NCI-H1436 treated with DMSO at 0.1 percent for 48 hours (cell line): ENCODE measurements at places on chromosomes 7 and 10.

DNA sequence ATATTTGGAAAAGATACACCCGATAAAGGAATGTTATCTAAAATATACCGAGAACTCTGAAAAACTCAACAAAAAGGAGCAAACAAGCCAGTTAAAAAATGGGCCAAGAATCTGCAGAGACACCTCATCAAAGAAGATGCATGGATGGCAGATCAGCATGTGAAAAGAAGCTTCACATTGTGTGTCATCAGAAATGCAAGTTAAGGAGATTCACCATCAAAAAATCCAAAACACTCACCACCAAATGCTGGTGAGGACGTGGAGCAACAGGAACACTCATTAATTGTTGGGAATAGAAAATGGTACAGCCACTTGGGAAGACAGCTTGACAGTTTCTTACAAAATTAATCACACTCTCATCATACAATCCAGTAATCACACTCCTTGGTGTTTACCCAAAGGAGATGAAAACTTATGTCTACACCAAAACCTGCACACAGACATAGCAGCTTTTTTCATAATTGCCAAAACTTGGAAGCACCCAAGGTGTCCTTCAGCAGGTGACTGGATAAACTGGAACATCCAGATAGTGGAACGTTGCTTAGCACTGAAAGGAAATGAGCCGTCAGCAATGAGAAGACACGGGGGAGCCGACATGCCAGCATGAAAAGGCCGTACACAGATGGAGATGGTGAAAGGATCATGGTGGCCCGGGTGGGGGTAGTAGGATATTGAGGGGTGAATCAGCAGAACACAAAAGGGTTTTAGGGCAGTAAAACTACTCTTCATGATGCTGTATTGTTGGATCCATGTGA is 27.9 kb upstream of the PWWP2B start:
- DNase-seq = no peak

- DNase-seq = no peak
Measured at GRCh38 chr10:123995461-123996131, 97.8 kb downstream of the CHST15 start.

GRCh38 chr10:22252224-22252800 is 34.5 kb upstream of the EBLN1 start:
- DNase-seq = no peak

DNA sequence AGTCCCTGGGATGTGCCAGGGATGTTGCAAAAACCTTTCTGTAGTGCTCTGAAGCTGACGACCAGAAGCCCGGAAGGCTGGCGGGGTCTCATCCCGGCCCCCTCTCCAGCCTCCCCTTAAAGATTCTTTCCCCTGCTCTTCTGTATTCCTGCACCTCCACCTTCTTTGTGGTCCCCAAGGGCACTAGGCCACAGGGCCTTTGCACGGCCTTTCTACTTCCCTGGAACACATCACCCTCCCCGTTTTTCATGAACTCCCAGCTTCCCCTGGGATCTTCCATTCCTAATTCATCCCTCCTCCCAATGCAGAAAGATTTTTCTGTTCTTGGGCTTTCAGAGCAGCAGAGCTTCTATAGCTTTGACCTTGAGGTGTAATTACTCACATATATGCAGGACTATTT is 127.0 kb downstream of the CDH23 start:
- no peak for DNase-seq

DNA sequence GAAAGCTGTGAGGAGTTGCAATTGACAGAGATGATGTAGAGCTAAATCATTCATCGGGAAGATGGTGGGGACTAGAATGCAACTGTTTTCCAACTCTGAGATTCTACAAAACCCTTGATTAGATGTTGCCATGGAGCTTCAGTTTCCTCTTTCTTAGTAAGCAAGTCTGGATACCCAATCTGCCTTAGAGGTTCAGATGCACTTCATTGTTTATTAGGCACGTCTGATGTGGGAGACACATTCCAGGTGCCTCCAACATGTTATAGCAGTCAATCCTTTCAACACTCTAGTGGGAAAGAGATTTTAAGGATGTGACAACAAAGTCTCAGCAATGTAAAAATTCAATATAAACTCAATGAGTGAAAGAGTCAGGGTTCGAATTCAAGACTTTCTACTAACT is 291.3 kb upstream of the PHYHIPL start:
- DNase-seq = no peak

GRCh38 chr7:110050785-110051184 is 1040.1 kb upstream of the LRRN3 start:
- DNase-seq = no peak

- DNase-seq = no peak
Measured at GRCh38 chr10:86087716-86088115, 278.9 kb downstream of the GRID1 start.

GRCh38 chr7:47149208-47149839 is 432.6 kb downstream of the TNS3 start:
- no peak for DNase-seq

DNA sequence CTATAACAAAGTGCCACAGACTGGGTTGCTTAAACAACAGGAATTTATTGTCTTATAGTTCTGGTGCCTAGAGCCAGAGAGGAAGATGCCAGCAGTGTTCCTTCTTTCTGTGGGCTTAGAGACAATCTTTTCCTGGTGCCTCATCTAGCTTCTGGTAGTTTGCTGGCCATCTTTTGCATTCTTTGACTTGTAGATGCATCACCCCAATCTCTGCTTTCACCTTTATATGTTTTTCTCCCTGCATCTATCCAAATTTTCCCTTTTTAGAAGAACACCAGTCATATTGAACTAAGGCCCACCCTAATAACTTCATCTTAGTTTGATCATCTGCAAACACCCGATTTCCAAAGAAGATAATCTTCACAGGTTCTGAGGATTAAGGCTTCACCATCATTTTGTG is 66.8 kb downstream of the CDK1 start:
- DNase-seq = no peak

DNA sequence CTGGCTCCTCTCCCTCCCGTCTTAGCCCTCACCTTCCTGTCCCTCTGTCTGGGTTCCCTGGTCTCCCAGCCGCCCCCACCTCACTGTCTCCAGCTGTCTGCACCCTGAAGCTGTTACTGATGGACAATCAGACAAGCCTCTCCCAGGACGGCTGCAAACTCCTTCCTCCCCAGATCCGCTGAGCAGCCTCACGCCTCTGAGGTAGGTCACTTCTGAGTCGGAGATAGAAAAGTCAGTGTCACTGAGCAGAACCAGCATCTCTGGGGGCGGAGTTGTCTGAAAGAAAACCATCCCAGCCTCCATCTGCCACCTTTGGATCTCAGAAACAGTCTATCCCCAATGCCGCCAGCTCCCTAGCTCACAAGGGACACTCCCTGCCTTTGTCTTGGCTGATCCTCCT is 27.4 kb downstream of the FAM241B start:
- no peak for DNase-seq

GRCh38 chr10:79390551-79391229 is 43.4 kb downstream of the PPIF start:
- DNase-seq = no peak

- DNase-seq = no peak
Measured at GRCh38 chr10:51204066-51204465, 129.8 kb downstream of the PRKG1 start.

GRCh38 chr7:23235813-23236221 is 10.8 kb upstream of the GPNMB start:
- DNase-seq = no peak

DNA sequence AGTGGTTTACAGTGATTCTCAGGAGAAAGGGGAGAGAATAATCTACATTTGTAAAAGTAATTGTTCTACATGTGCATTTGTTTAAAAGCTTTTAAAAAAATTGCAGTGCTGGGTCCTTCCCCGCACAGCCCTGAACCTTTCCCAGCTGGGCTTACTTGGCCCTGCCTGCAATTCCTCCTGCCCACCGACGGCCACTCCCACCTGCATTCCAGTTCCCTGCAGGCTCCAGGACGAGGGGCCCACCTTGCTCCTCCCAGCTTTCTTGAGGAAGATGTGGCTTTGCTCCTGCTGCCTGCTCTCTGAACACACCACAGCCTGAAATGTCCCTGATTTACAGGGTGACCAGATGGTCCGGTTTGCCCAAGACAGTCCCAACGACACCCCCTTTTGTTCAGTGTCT is 222.7 kb downstream of the PRPF18 start:
- DNase-seq = no peak

- DNase-seq = no peak
Measured at GRCh38 chr7:38478404-38478803, 152.8 kb downstream of the AMPH start.

DNA sequence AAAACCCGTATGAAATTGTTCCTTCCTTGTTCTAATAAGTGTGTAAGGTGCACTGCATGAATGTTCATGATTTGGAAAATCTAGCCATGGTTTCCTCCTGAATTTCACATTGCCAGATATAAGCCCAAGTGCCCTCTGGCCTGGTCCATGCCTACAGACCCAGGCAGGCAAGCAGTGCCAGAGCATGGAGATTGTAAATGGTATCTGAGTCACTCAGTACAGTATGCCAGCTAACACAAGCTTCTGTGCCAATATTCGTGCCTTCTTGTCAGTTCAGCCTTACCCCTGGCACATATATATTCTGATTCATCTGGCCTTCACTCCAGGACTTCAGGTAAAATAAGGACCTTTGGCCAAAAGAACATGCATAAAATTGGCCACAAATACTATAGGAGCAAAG is 38.4 kb upstream of the PDE1C start:
- no peak for DNase-seq

- DNase-seq = no peak
Measured at GRCh38 chr10:103951942-103952341, 15.0 kb upstream of the SLK start.

GRCh38 chr7:125592331-125592730 is 662.7 kb upstream of the POT1 start:
- no peak for DNase-seq

DNA sequence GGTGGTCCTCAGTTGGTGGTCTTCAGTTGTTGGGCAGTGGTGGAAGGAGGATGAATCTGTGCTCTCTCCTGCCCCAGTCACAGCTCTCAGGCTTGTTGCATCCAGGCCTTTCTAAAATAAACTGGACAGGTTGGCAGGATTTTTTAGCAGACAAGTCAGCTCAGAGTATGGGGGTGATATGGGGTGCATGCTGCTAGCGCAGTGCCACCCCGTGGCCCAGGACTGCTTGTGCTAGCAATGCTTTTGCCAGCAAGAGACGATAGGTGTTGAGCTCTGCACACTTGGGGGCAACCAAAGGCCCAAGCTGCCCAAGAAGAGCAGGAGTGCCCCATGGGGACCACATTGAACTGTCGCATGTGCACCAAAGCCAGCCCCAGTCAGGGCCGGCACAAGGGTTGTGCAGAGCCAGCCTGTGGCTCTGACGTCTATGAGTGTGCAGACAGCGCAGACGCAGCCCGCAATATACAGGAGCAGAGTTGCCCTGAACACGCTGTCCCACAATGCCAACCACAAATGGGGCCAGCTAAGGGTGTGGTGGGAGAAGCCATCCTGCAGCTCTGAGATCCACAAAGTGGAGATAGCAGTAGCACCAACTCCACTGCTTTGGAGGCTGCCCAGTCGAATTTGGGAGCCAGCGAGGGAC is 49.8 kb upstream of the PDSS1 start:
- no peak for DNase-seq

DNA sequence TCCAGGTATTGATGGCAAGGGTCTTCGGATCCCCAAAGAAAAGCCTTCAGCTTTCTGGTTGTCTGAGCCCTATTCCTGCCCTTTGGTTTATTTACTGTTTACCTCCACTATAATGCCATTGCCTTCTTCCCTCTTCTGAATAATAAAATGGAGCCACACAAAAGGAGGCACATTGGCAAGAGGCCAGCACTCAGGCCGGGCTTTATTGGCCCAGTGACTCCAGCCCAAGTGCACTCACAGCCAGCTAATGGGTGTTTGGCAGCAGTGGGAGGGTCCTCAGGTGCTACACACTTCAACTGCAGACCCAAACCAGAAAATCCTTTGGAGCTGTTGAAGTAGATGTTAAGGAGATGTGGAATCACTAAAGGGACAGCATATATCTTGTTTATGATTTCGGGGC is 336.0 kb downstream of the PLXNA4 start:
- no peak for DNase-seq

- DNase-seq = no peak
Measured at GRCh38 chr10:92787557-92788152, 60.7 kb upstream of the EXOC6 start.

DNA sequence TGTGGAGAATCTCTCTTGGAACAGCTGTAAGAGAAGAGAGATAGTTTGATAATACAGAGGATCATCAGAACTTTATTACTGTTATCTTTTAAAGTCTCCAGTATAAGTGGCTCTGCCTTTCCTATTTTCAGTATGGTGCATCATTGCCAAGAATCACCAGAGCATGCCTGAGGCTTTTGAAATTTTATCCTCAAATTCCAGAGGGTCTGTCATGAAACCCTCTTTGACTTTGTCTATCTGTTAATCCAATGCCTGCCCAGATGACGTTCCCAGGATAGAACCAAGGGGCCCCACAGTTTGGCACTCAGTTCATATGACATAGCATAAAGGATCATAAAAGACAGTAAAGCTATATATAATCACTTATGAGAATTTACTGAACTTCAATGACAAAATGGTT is 35.3 kb upstream of the SEMA3C start:
- no peak for DNase-seq

- DNase-seq = no peak
Measured at GRCh38 chr10:7872041-7872442, 53.7 kb downstream of the TAF3 start.

GRCh38 chr10:6014241-6014761 is 37.0 kb upstream of the IL15RA start:
- DNase-seq = no peak

GRCh38 chr7:117114272-117114671 is 161.0 kb downstream of the ST7 start:
- DNase-seq = no peak

GRCh38 chr7:152340161-152340560 is 95.6 kb downstream of the KMT2C start:
- no peak for DNase-seq

DNA sequence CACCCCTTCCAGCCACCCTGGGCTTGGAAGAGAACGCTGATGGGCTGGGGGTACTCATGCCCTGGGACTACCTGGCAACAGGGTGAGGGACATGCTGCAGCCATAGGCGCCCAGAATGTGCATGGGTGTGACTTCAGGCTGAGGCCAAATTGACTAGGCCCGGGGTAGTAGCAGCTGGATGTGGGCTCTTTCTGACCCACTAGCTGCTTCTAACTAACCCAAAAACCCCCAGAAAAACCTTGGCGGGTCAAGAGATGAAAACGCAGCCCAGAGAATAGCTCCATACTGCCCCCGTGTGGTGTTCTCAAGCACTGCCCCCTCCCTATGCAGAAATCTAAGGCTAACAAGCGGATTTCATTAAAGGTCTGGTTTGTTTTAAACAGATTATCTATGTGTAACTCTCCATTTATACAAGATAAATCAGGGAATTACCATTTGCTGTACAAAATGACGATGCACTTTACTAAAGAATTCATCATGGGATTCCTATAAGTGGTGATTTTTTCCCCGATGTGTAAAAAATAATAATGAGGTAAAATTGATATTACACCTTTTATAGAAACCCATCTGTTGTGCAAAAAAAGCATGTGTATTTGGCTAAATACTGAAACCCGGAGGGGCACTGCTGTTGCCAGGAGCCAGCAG is 4.2 kb downstream of the SMARCD3 start:
- DNase-seq = no peak

DNA sequence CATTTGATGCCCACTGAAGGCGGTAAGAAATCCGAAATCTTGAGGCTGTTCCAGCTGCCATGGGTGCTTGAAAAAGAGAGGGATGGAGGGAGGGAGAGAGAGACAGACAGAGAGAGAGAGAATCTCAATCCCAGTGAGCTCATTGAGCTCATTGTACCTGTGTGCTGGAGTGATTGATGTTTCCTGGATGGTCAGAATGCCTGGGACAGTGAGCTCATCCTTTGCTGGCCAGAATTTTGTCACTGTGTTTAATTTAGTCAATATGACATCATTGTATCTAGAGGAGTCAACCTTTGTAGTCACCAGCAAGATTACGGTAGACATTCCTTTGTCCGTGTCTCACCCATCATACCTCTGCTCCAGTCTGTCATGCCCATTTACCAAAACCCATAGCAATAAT is 625.4 kb upstream of the POM121L12 start:
- no peak for DNase-seq
